Stimulated activated CD8-positive, alpha-beta memory T cell treated with anti-CD3 and anti-CD28 coated beads, Interleukin-15, amount 100 ng/mL, for 48 hours (primary cell): ENCODE measurements at places on chromosomes 7 and 10.

DNA sequence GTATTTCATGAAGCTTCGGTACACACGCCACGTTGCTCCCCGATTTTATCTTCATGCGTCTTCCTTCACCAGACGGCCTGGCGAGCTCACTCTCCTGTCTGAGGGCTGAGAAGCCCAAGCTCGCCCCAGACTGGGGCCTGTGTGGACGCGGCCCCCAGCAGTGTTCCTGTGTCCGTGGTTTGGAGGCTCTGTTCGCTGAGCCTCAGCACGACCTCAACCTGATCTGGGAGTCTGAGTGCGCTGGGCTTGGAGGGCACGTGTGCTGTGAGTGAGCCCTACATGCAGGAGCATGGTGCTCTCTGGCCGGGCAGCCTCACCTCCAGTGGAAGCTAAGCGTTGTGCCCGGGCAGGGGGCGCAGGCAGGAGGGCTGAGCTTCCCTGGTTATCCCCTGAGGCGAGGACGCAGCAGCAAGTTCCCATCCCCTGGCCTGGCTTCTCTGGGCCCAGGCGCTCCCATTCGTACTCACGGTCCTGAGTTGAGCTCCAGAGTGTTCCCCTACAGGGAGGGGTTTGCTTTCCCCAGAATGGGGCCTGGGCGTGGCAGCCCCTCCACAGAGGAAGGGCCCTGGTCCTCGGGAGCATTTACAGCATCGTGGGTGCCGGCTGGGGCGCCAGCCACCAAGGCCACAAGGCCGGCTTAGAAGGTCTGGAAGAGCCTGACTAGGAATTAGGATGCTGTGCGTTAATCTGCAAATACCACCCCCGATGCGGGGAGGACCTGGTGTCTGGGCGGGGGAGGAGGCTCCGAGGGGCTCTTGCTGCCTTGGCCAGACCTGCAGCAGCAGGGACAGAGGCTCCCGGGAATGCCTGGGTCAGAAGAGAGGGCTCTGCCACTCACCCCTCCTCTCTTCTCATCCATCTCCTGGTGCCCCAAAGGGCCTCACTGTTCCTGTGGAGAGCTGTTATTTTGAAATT is 400.6 kb downstream of the DNAJB6 start:
- no peak for DNase-seq

GRCh38 chr10:78148961-78149612 is 115.4 kb downstream of the RPS24 start:
- DNase-seq = no peak

- no peak for DNase-seq
Measured at GRCh38 chr10:93604146-93604545, 3.1 kb upstream of the RBP4 start.

GRCh38 chr10:124020981-124021815 is 72.2 kb downstream of the CHST15 start:
- no peak for DNase-seq

GRCh38 chr7:78788464-78788863 is 665.0 kb downstream of the MAGI2 start:
- no peak for DNase-seq

DNA sequence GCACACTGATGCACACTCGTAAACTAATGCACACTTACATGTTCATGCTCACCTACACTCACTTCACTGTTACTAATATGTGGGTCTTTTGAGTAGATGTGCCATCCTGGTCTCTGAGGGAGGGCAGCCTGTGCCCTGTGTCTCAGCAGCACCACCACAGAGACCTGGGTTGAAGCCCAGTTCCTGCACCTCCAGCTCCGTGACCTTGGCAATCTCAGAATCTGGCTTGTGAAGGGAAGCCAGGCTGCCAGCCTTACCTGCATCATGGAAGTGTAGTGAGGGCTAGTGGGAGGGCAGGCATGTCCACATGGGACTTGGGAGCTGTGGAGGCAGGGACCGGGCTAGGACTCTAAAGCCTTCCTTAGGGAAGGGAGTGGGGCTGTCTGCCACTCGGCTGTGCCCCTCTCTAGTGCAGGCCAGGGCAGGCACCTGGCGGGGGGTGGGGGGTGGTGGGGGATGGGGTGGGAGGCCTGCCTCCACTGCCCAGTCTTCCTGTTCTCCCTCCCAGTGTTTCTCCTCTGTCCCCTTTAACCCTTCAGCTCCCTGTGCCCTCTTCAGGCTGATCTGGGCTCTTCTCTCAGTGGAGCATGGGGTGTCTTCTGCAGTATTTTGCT is 8.1 kb downstream of the ADCY1 start:
- no peak for DNase-seq

DNA sequence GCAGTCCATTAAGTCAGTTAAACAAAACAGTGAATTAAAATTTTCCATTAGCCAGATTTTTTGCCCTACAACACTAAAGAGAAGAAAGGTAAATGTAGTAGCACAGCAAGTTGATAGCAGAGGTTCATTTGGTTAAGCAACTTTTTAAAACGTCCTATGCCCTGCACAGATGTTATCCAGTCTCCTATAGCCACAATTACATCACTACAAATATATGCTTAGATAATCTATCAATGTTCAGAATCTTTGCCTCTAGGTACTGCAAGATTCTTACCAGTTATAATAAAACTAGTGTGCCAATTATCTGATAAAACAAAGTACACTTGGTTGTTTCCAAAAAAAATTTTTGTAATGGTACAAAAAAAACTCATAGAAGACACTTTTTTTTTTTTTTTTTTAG is 175.5 kb upstream of the MYO3A start:
- no peak for DNase-seq

DNA sequence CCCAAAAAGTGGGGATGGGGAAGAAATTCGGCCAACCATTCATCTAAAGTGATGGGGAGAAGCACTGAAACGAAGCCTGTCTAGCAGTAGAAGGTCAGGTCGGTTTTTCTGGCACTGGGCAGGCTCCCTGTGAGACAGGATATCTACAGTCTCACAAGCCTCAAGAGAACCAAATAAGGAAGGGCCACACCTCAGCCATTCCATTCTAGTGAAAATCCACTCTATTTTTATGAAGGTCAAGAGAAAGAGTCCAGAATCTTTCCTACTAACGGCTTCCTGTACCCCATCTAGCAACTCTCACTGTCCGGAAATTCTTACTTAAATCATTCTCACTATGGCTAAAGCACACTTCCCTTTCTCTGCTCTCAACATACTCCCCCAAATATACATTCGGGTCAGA is 267.1 kb downstream of the PRPF18 start:
- DNase-seq = no peak

- no peak for DNase-seq
Measured at GRCh38 chr7:84200859-84201258, 6.3 kb upstream of the SEMA3A start.

- DNase-seq = no peak
Measured at GRCh38 chr10:105328503-105329133, 687.5 kb downstream of the SORCS3 start.

DNA sequence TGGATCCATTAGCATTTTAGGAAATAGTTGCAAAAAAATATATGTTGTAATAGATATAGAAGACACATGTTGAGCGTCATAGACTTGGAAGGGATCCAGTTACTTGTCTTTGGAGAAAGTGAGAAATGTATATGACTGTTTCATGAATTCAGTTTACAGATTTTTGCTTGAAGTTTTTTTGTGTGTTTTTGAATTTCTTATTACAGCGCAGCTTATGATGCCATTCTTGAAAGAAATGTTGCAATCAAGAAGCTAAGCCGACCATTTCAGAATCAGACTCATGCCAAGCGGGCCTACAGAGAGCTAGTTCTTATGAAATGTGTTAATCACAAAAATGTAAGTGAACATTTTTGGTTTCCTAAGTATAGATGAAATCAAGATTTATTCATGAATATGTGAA is 98.2 kb downstream of the MAPK8 start:
- DNase-seq = no peak

DNA sequence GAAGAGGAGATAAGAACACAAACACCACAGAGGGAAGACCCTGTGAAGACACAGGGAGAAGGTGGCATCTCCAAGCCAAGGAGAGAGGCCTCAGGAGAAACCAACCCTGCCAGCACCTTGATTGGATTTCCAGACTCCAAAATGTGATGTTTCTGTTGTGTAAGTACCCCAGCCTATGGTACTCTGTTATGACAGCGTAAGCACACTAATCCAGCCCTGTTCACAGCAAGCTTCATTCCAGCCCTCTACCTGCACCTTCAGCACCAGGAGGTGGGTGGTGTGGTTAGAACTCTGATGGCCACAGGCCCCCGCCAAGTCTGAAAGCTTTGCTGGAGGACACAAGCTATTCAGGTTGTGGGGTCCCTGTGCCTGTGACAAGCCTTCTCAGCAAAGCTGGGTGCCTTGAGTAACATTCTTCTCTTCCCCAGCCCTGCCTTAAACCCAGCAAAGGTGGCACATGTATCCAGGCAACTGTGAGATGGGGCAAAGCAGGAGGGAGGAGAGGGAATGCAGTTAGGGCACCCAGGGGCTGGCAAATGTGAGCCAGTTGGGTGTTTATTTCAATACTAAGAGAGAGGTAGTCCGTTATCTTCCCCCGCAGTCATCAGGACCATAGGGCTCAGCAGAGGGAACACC is 4.5 kb downstream of the VSTM4 start:
- DNase-seq = no peak

GRCh38 chr7:2687881-2688318 is at the start of gene AMZ1:
TSS of gene AMZ1 (plus strand) at chr7:2688202. CDS start at chr7:2700452, 12,250 bp downstream.
- DNase-seq = no peak

GRCh38 chr10:133060881-133061280 is 26.8 kb upstream of the ADGRA1 start:
- no peak for DNase-seq

DNA sequence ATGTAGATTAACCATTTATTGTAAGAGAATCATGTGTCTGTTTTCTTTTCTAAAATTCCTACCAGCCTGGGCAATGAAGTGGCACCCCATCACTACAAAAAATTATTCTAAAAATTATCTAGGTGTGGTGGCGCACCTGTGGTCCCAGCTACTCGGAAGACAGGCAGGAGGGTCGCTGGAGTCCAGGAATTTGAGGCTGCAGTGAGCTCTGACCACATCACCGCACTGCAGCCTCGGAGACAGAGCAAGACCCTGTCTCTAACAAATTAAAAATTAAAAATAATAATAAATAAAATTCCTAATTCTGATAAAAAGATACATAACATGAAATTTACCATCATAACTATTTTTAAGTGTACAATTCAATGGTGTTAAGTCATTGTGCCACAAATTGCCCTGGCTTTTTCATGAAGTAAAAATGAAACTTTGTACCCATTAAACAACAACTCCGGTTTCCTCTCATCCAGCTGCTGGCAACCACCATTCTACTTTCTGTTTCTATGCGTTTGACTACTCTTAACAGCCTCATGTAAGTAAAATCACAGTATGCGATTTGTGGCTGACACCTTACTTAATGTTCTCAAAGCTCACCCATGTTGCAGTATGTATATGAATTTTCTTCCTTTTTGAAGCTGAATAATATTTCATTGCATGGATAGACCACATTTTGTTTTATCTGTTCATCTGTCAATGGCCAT is 20.6 kb upstream of the USP6NL start:
- DNase-seq = no peak

DNA sequence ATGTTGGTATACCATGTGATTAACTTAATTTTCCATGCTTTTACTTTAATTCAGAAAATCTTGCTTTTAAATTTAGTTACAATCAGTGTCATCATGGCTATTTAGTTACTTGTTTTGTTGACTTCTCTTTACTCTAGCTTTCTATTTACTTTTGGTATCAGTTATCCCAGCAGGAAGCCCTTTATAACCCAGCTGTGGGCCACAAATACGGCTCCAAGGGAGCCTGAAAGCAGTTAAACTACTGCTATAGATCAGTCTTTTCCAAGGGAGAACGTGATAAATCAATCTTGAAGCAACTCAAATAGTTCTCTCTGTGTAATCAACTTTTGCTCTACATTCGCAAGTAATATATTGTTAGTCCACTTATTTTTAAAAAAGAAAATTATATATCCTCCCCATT is 287.4 kb downstream of the CACNA2D1 start:
- DNase-seq = no peak

DNA sequence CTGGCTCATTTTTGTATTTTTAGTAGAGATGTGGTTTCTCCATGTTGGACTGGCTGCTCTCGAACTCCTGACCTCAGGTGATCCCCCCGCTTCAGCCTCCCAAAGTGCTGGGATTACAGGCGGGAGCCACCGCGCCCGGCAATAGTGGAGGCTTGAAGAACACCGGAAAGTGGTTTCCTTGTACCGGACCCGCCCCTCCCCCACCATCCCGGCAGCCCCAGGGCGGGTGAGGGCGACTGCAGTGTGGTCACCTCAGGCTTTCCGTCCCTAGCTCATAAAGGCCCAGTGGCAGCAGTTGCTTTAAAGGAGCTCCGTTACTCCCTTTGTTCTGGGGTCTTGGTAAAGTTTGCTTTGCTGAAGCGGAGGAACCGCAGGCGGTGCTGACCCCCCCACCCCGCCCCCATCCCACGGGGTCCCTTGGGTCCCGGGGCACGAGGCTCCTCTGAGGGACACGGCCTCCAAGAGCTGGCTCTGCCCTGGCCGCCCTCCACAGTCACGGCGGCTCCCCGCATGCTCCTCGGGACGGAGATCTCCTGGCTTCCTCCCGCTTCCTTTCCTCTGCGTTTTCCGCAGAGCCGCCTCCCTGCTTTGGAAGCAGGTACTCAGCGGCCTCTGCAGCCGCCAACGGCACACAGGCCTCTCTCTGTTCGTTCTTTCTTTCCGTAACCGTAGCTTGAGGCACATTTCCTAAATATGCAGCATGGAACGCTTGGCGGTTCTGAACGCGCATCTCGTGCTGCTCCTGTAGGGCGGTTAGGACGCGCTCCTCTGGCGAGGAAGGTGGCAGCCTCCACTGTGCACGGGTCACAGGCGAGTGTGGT is 77.3 kb downstream of the DNAJB6 start:
- DNase-seq = no peak

DNA sequence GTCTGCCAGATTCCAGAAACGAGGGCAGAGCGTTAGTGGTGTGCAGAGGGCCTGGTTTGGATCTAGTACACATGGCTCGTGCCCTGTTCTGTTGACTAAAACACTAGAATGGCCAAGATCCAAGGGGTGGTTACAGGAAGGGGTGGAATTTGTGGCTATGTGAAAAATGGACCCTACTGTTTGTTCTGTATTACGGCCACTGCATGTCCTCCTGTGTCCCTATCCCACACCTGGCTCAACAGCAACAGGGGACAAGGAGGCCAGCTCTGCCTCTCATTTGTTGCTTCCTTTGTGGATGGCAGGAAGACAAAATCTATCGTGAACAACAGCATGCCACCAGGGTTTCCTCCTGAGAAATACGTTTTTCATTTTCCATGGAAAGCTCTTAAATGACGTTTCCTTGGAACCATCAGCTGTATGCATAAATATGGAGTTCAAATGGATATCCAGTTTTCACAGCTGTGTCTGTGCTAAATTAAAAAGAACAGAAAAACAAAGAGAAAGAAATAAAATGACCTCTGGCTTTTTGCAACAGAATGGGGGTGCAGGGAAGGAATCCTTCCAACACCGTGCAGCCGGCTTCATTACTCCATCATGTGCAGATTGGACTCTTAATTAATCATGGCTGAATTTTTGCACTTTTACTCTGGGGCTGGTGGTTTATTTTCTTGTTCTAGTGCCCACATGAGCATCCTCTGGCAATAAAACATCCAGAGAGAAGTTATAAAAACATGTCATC is 318.9 kb downstream of the CXCL12 start:
- DNase-seq = no peak
